Adipose tissue (tissue), 3 donors: ENCODE measurements at places on chromosomes 7 and 10. TPM values are rescaled to one million over a fixed set of nuclear protein-coding genes. Genes with fewer than 3 reads are reported as not detected.

The PCLO gene
- polyA plus RNA-seq: under 0.01 TPM

The ASIC3 gene
- 2.8 TPM for polyA plus RNA-seq

The PLXDC2 gene
- polyA plus RNA-seq: 7.7 TPM

The WNT8B gene
- not detected for polyA plus RNA-seq

The MGAM2 gene
- 1.3 TPM for polyA plus RNA-seq

The DIP2C gene
- polyA plus RNA-seq: 15.1 TPM

The AQP1 gene
- 125 TPM for polyA plus RNA-seq

The CDK5 gene
- polyA plus RNA-seq: 9.1 TPM

The NKX2-3 gene
- 1.1 TPM for polyA plus RNA-seq
